ENCODE measurements at places on chromosomes 2 and 18.
A peak's percentile ranks its signal among the peaks of the same experiment; 100 is the strongest.

DNA sequence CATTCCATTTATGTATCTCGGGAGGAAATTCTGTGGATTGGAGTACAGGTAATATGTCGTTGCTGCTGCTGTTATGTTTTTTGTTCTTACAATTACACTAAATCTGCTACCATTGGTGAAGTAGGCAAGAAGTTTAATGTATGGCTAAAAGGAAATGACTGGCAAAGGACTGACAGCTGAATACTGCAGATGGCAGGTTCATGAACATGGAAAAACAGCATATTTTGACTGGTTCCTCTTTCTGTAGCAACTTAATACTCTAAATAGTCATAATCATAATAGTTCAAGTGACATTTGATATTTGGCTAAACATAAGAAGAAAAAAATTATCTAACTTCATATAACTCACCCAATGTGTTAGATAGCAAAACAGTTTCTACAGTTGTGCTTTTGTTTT, 84.5 kb upstream of the PGAP1 start:
- no peak for DNase-seq

DNA sequence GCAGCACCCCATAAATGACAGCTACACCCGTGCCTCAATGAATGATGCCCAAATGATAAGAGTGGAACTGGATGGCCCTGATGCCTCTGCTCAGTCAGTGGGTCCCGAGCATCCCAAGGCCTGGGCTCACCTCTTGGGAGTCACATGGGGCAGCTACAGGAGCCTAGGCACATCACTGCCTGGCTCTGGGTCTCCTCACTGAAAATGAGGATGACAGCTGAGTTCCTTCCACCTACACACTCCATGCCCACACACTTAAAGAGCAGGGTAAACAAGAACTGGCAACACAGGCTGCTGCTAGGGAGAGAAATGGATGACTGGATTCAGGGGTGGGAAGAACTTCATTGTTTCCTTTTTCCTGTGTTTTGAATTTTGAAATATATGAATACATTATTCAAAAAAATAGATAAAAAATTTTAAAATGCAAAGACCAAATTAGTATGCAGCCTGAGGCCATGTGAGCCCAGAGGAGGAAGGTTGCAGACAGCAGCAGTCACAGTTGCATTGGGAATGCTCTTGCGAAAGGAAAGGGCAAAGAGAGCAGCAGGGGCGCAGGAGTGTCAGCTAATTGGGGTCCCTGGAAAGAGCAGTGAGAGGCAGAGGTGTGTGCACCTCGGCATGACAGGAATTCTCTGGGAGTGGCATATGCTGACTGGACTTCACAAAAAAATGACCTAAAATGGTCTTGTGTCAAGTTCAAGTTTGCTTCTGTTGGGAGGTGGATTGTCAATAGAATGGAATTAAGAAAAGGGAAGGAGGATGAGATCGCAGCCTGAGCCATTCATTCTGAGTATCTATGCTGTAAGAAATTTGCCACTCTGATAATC, 327.1 kb downstream of the CELF4 start:
- DNase-seq = no peak

DNA sequence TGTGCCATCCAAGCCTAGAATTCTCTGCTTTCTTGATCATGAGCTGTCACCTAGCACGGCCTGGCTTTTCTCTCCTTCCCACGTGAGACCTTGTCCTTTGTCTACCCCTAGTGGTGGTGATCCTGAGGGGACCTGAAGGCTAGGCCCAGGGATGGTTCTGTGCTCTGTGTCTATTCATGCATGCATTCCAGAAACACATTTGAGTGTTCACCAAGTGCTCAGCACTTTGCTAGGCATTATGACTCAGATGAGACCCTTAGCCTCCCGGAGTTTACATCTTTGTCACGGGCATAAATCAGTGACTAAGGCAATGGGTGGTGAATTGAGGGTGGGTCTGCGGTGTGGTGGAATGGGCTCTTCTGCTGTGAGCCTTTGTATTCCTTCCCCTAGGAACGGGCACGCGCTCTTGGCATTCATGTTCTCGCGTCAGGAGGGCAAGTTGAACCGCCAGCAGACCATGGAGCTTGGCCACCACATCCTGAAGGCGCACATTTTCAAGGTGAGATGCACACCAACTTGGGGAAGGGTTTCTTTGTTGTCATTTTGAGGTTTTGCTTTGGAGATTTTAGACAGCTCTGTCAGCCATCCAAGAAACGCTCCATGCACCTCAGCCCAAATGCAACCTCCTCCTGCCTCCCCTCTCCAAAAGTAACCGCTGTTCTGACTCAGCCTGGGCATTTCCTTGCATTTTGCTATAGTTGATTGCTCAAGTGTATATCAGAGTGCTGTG, 100.9 kb downstream of the WDSUB1 start:
- DNase-seq = peak; percentile 30

DNA sequence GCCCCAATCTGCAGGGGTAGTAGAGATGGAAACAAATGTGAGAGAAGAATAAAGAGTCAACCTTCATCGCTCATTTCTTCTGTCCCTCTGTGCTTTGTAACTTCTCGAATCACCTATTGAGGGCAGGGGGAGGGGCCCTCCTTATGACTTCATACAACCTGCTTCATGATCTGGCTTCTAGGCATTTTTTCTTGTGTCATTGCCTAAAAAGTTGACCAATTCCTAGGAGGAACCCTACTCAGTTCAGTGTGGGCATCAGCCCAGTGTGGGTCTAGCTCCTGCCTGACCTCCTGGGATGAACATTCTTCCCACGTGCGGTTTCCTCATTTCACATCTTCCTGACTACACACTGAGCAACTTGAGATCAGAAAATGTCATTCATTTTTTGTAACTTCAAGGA, 46.3 kb upstream of the CREB1 start:
- peak; percentile 48 for DNase-seq

- peak; percentile 59 for DNase-seq
Measured at GRCh38 chr18:55142410-55142809, 183.1 kb upstream of the CCDC68 start.

GRCh38 chr2:62871506-62871905, 166.0 kb downstream of the EHBP1 start:
- DNase-seq = no peak

All from fibroblast of lung (primary cell).